ENCODE measurements at places on chromosomes 13 and 19.
A peak's percentile ranks its signal among the peaks of the same experiment; 100 is the strongest.

- no peak for DNase-seq
These were observed 1067.7 kb upstream of the SPRY2 start for GRCh38 chr13:81408647-81409046.

DNA sequence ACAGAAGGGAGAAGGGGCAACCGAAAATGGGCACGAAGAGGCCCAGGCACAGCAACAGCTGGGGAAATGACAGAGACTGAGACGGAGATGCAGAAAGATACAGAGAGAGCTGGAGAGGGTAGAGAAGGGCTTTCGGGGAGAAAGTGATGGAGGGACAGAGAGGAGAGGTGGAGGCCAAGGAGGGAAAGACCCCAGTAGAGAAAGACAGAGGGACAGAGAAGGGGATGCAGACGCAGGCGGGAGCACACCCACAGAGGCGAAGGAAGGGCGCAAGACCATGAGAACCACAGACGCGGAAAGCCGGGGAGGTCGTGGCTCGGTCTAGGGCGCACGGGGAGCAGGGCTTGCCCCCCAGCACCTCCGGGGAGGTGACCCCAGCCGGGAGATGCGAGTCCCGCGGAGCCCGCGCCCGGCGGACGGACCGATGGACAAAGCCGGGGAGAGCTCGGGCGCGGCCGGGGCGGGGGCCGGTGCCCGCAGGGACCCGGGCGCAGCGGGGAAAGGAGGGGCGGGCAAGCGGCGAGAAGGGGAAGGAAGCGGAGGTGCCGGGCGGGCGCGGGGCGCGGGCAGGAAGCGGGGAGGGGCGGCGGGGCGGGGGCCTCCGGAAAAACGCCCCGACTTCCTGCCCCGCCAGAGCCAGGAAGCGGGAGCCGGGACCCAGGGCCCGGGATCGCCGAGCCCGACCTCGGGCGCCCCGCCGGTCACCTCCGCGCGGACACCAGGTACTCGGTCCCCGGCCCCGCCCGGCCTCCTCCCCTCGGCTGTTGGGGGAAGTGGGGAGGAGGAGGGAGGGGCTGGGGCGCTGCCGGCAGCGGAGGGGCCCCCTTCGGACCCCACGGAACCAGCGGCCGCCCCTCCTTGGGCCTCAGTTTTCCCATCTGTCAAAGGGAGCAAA is at the start of gene ARHGEF1:
TSS of gene ARHGEF1 (plus strand) at position 617 of the 895 bp plus-strand sequence. CDS start 4,899 bp downstream, outside the sequence.
- DNase-seq, result peak; percentile 51

- no peak for DNase-seq
These were observed 118.0 kb downstream of the ATP11A start for GRCh38 chr13:112807653-112808376.

GRCh38 chr19:50460161-50460765 is 16.0 kb upstream of the EMC10 start:
- no peak for DNase-seq

Measured in natural killer cell (primary cell).